T1000 (cell line): ENCODE measurements at places on chromosomes 11 and 22.

- no peak for DNase-seq
Measured at GRCh38 chr11:132123449-132123848, 753.0 kb downstream of the NTM start.

DNA sequence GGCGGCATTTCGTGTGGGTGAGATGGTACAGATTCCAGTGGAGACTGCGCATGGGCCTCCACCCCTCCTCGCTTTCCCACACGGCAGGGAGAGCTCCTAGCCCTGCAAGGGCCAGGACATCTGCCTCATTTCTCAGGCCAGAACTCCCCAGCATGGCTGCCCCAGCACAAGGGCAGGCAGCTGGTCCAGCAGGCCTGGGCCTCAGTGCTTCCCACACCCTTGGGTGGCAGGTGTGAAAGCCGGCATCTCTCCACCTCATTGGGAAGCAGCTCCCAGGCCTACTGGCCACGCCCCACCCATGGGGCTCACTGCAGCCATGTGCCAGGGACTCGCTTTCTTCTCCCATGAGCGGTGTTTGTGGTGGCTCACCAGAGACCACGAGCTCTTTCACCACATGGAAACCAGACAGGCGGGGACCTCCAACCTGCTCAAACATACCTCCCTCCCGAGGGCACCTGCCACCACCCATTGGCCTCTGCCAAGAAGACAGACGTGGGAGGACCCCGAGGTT, 79.1 kb downstream of the NAT10 start:
- DNase-seq = no peak

- no peak for DNase-seq
Measured at GRCh38 chr11:46130286-46130940, 9.2 kb upstream of the PHF21A start.

DNA sequence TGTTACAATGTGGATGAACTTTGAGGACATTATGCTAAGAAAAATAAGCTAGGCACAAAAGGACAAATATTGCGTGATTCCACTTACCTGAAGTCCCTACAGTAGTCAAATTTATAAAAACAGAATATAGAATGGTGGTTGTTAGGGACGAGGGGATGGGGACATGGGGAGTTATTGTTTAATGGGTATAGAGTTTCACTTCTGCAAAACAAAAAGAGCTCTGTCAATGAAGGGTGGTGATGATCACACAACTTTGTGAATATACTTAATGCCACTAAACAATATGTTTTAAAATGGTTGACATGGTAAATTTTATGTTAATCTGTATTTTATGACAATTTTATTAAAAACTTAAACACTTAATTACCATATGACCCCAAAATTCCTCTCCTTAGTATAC, 26.1 kb downstream of the INTS4 start:
- no peak for DNase-seq

GRCh38 chr11:76810151-76810853, 27.1 kb downstream of the TSKU start:
- DNase-seq = no peak

- DNase-seq = no peak
Measured at GRCh38 chr11:119014209-119014924, 3.8 kb downstream of the RPS25 start.

GRCh38 chr22:31229402-31230079, 17.4 kb downstream of the LIMK2 start:
- no peak for DNase-seq

GRCh38 chr11:94593030-94593429, 25.9 kb downstream of the PIWIL4 start:
- no peak for DNase-seq

GRCh38 chr11:95933594-95933993, 9.7 kb upstream of the MTMR2 start:
- no peak for DNase-seq

DNA sequence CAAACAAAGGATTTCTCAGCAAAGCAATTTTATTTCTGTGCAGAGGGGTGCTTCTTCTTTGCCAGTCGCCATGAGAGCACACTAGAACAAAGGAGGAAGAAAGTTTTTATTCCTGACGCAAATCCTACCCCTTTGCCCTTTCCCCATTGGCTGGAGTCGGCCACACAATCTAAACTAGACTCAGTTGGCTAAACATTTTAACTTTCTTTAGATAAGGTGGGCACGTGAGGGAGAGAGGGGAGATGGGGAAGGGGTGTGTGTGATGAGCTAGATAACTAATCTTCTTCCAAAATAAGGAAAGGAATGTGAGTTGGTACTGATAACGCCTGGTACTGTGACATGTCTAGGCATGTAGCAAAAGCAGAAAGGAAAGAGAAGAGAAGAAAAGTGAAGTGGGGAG, 626 bp downstream of the TRIM22 start:
- no peak for DNase-seq

- DNase-seq = no peak
Measured at GRCh38 chr11:6746086-6746618, 25.6 kb downstream of the OR2AG2 start.

- no peak for DNase-seq
Measured at GRCh38 chr11:17578296-17578695, 31.2 kb downstream of the OTOG start.

GRCh38 chr11:18490736-18491485, 35.3 kb downstream of the LDHAL6A start:
- no peak for DNase-seq

GRCh38 chr11:86386746-86387145, 12.1 kb downstream of the CCDC81 start:
- no peak for DNase-seq

GRCh38 chr11:131666617-131667016, 296.2 kb downstream of the NTM start:
- no peak for DNase-seq

- no peak for DNase-seq
Measured at GRCh38 chr22:32776802-32777201, 24.7 kb upstream of the TIMP3 start.

DNA sequence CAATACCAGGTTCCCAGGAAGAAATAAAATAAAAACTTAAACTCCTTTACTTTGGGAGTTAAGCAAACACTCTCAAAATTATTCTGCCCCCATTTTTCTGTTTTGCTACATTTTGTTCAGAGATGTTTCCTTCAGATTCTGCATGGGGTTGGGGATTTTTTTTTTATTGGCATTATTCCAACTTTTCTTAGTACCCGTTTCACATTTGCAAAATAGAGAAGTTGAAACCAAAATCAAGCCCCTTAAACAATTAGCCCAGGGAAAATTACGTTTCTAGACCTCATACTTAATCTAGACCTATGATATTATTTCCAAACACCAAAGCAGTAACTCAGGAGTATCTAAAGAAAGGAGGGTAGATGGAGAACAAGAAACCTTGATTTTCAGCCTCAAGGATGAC, 20.6 kb upstream of the MS4A7 start:
- no peak for DNase-seq

DNA sequence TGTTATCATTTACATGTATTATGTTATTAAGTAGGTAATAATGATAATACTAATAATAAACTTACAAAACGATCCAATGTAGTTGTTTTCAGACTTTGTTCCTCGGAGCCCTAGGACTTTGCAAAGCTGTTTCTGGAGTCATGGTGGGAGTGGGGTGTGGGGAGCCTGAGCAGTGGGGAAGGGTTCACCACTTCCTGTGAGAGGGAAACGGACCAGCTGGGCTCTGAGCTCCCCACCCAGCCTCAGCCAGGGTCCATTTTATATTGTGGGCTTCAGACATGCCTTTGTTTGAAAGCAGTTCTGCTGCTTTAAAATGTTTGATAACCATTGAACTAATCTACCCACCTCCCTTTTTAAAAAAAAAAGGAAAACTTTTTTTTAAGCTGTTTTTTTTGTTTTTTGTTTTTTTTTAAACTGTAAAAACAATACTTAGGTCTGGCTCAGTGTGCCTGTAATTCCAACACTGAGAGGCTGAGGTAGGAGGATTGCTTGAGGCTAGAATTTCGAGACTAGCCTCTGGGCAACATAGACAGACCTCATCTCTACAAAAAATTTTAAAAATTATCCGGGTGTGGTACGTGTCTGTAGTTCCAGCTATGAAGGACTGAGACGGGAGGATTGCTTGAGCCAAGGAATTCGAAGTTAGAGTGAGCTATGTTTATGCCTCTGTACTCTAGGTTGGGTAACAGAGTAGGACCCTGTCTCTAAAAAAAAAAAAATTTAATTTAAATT, 7.0 kb downstream of the SERPING1 start:
- DNase-seq = no peak

- no peak for DNase-seq
Measured at GRCh38 chr11:63017306-63017974, 1.8 kb upstream of the SLC22A8 start.

DNA sequence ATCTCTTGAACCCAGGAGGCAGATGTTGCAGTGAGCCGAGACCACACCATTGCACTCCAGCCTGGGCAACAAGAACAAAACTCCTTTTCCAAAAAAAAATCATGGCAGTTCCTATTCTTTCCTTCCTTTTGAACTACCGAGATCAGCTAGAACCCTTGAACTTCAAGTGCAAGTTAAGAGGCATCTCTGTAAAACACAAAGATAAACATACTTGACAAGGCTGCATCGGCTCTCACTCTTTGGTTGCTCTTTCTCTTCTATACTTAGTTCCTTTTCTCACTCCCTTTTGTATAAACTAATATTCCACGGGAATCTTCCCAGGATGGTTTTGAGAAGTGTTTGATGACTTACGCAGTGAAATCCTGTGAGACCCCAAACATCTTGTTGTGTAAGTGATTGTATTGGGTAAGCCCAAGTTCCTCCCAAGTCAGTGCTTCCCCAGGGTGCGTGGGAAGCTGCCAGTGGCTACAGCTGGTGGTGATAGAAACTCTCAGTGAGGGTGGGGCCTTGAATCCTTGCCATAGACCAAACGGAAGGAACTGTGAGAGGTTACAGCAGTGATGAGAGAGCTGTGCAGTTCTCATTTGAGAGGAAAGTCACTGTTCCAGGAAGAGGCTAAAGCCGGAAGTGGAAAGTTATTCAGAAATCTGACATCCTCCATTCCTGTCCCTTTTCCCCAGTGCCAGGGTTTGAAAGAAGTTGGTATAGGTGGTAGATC, 24.1 kb upstream of the CDC42EP2 start:
- peak; percentile 29 for DNase-seq

DNA sequence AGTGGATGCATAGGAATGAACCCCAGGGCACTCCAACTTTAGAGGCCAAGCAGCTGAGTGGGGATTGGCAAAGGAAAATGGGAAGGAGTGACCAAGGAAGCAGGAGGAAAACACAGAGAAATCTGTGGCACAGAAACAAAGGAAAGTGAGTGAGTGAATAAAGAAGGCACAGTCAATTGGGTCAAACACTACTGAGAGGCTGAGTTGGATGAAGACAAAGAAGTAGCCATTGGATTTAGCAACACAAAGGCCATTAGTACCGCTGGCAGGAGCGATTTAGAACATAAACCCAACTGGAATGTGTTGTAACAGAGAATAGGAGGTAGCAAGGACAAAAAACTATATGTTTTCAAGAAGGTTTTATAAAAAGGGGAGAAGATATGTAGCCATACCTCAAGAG, 6.6 kb upstream of the NXPE1 start:
- no peak for DNase-seq

GRCh38 chr11:80473562-80473961, 1032.7 kb upstream of the TENM4 start:
- DNase-seq = no peak

GRCh38 chr11:63007920-63008319, 7.7 kb downstream of the SLC22A8 start:
- no peak for DNase-seq

GRCh38 chr11:74249496-74249895, 61.9 kb downstream of the P4HA3 start:
- DNase-seq = no peak

- no peak for DNase-seq
Measured at GRCh38 chr11:77179048-77179447, 51.0 kb downstream of the MYO7A start.

GRCh38 chr22:38792833-38793232, 1.1 kb downstream of the DNAL4 start:
- DNase-seq = no peak

DNA sequence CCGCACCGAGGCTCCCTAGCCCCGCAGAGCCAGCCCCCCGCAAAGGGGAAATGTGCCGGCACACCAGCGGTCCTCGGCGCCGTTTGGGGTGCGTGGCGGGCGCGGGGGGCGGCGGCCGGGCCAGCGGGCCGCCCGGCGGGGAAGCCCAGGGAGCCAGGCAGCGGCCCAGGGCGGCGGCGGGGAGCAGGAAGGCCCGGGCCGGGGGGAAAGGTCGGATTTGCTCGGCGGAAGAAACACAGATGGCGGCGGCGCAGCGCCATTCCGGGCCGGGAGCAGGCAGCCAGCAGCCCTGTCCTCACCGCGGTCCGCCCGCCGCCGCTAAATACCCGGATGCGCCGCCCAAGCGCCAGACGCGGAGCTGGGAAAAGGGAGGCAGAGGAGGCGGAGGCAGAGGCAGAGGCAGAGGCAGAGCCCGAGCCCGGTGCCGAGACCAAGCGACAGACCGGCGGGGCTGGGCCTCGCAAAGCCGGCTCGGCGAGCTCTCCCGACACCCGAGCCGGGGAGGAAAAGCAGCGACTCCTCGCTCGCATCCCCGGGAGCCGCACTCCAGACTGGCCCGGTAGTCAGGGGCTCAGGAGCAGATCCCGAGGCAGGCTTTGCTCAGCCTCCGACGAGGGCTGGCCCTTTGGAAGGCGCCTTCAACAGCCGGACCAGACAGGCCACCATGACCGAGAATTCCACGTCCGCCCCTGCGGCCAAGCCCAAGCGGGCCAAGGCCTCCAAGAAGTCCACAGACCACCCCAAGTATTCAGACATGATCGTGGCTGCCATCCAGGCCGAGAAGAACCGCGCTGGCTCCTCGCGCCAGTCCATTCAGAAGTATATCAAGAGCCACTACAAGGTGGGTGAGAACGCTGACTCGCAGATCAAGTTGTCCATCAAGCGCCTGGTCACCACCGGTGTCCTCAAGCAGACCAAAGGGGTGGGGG, 2.6 kb upstream of the GCAT start:
- peak; percentile 76 for DNase-seq

- peak; percentile 74 for DNase-seq
Measured at GRCh38 chr22:27212617-27213177, 555.3 kb downstream of the MIAT start.

- DNase-seq = no peak
Measured at GRCh38 chr11:20213790-20214189, 53.5 kb upstream of the DBX1 start.

DNA sequence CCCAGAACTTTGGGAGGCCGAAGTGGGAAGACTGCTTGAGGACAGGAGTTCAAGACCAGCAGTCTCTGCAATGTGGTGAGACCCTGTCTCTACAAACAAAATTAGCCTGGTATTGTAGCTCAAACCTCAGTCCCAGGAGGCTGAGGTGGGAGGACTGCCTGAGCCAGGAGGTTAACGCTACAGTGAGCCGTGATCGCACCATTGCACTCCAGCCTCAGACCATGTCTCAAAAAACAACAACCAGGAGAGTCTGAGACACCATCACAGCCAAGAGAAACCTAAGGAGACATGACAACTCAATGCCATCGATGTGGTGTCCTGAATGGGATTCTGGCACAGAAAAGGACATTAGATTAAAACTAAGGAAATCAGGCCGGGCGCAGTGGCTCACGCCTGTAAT, 28.3 kb upstream of the KDM2A start:
- no peak for DNase-seq
